ENCODE measurements at places on chromosomes 16 and 17.

GRCh38 chr17:42185621-42185930 is 324 bp upstream of the HCRT start:
- DNase-seq, result no peak

DNA sequence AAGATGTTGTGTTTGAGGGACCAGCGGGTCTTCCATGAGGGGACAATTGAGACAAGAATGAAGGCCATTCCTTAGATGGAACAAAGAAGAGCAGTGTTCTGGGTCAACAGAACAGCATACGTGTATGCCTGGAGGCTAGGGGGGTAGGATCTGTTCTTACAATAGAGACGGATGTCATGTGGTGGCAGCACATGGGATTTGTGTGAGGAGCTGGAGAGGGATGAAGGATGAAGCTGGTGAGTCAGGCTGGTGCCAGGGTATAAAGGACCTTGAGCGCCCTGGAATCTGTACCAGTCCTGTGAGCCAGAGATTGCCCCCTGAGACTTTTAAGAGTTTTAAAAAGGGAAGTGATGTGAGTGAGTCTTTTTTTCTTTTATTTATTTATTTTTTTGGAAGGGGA is 22.8 kb upstream of the WFDC1 start:
- DNase-seq, result no peak

- DNase-seq, result no peak
Measured at GRCh38 chr17:68513932-68514331, 1.7 kb downstream of the PRKAR1A start.

GRCh38 chr16:51055434-51055833 is 95.6 kb downstream of the SALL1 start:
- no peak for DNase-seq

- DNase-seq, result no peak
Measured at GRCh38 chr17:64447526-64447925, 1.4 kb upstream of the MILR1 start.

DNA sequence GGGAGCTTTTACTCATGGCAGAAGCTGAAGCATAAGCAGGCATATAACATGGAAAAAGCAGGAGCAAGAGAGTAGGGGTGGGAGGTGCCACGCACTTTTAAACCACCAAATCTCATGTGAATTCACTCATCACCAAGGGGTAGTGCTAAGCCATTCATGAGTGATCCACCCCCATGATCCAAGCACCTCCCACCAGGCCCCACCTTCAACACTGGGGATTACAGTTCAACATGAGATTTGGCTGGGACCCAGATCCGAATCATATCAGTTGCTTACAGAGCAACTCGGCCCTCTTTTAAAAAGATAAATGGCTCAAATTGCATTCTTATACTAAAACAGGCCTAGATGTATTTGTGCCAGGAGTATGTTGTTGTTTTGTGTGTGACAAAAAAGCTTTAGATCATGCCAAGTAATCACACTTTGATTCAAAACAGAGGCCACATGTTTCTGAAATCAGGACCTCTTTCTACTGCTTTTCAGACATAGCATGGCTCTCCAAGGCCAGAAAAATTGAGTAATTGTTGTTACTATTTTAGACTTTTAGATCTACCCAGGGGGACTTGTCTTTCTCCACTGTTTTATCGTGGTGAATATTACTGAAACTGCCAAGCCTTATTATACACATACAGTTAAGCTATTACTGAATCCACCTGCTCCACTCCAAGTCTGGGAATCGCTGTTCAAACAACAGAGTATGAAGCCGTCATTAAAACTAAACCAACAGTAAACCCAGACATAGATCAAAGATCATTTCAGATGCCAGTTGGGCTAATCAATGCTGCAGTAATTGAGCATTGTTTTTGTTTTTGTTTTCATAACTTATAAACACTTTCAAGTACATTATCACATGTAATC is 163.3 kb downstream of the KCNJ2 start:
- DNase-seq, result no peak

- no peak for DNase-seq
Measured at GRCh38 chr17:73151916-73152632, 12.7 kb upstream of the SSTR2 start.

DNA sequence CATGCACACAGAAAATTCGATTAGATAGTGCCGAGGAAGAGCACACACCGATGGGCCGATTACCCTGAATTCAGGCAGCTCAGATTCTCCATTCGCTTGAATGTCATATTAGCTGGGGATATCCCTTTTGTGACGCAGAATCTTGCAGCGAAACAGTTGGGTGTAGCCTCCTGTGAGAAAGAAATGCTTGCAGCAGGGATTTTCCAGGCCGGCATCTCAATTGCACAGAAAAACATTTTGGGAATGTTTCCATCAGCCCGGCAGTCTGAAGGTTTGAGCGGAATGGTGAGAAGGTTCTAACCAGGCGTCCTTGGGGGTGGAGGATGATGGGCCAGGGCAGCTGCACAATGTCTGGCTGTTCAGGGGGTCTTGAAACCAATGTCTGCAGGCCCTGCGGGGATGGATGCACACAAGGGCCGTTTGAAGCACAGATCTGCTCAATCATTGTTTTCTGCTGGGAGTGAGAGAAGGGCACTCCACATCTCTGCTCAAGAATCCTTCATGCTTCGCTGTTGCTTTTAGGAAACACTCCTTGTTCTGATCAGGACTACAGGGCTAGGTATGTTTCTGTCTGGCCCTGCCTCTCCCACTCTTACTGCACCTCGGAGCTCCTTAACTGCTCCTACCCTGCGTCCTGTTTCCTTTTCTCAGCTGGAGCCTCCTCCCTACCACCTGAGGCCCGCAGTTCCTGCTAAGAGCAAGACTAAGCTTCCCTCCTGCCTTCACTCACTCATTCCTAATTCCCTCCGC is 94.6 kb downstream of the CMIP start:
- no peak for DNase-seq

- DNase-seq, result no peak
Measured at GRCh38 chr16:50523710-50524109, 24.5 kb upstream of the NKD1 start.

DNA sequence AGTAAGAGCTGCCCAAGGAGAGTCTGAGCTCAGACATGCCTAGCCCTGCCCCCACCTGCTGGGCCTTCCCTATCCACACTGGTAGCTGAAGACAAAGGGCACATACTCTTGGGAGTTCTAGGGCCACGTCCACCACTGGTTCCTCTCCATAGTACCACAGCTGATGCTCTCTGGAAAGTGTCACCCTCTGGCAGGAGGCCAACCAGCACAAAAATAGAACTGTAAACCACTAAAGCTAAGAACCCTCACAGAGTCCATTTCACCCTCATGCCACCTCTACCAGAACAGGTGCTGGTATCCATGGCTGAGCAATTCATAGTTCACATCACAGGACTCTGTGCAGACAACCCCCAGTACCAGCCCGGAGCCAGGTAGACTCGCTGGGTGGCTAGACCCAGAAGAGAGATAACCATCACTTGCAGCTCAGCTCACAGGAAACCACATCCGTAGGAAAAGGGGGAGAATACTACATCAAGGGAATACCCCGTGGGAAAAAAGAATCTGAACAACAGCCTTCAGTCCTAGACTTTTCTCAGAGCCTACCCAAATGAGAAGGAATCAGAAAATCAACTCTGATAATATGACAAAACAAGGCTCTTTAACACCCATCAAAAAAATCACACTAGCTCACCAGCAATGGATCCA is 115.3 kb downstream of the CEP112 start:
- DNase-seq, result no peak

GRCh38 chr17:4307179-4307930 is 43.6 kb upstream of the ANKFY1 start:
- DNase-seq, result no peak

GRCh38 chr17:79732804-79733691 is 2.3 kb downstream of the ENPP7 start:
- DNase-seq, result no peak

GRCh38 chr16:88484505-88485365 is 31.7 kb downstream of the ZFPM1 start:
- no peak for DNase-seq

DNA sequence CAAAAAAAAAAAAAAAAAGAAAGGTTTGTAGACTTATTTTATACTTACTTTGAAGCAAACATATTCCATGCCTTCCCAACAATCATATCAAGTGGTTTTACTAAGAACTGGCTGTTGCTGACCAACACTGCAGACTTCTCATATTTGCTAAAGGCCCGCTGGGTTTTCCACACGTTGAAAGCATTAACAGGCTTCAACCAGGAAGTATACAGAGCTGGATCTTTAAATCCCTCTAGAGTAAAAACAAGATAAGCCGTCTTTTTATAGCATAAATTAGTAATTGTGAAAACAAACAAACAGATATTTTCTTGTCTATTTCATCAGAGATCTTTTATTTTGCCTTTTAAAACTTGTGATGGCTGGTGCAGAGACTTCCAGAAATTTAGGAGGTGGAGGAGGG is 29.1 kb downstream of the TUBD1 start:
- no peak for DNase-seq

DNA sequence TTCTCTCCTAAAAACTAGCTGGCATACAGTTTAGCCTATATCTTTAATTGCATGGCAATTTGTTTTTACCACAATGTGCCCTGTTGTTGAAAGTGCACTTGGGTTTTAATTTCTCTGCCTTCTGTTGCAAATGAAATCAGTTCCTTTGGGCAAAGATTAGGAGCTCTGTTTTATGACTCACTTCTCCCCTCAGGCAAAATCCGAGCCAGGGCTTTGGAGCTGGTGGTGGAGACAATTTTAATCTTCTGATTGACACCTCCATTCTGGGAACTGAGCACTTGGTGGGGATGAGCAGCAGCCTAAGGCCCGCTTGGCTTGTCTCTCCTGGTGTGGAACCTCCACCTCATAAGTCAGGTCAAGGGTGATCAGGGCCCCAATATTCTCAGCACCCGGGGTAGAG is 13.3 kb upstream of the MYH8 start:
- DNase-seq, result no peak

GRCh38 chr16:28180655-28181460 is 30.9 kb downstream of the XPO6 start:
- DNase-seq, result no peak

GRCh38 chr17:4333041-4333440 is 33.4 kb downstream of the UBE2G1 start:
- DNase-seq, result no peak

DNA sequence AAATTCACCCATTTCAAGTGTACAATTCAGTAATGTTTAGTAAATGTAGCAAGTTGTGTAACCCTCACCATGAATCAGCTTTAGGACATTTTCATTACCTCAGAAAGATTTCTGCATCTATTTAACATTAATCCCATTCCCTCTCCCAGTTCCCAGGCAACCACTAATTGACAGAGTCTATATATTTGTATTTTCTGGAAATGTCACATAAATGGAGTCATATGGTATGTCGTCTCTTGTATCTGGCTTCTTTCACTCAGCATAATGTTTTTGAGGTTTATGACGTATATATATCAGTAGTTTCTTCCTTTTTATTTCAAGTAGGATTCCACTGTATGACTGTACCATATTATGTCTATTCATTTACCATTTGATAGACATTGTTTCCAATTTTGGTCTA is 199.8 kb downstream of the CYB561 start:
- DNase-seq, result no peak

- no peak for DNase-seq
Measured at GRCh38 chr16:81810894-81811538, 31.9 kb downstream of the PLCG2 start.

GRCh38 chr16:6335072-6335471 is 997.6 kb upstream of the RBFOX1 start:
- no peak for DNase-seq

DNA sequence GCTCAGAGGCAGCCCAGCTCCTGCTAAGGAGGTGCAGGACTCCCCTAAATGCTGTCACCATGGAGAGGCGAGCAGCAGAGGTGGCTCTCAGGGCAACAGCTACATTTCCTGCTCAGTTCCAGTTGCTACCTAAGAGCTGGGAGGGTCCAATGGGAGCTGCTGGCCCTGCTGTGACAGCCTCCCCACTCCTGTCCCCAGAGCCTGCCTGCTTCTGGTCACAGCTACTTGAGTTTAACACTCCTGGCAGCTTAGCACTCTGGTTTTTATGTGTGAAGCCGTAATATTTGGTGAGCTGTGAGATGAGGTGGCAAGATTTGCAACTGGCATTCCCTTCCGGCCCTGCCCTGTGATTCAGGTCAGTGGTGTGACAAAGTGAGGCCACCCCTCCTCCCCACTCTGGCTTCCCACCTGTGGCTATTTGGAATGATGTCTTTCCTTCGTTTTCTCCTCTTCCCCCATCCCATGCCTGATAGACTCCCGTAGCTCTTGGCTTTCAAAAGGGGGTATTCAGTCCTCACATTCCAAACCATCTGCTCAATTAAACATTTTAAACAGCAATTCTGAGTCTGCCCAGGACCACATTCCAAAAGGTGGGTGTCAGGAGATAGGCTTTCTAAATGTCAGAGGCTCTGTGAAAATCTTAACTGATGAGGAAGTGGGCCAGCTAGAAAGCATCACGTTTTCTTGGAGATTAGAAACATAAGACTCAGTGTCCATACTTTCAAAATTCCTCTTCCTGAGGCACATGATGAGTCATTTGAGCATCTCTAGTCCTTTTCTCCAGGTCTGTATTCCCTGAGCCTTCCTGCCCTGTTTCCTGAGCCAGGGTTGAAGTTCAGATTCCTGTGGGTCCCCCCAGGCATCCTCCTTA is 42.6 kb upstream of the SKAP1 start:
- DNase-seq, result no peak

- DNase-seq, result no peak
Measured at GRCh38 chr16:78444-79150, 572 bp downstream of the MPG start.

GRCh38 chr16:74743668-74744299 is 30.8 kb downstream of the FA2H start:
- no peak for DNase-seq

DNA sequence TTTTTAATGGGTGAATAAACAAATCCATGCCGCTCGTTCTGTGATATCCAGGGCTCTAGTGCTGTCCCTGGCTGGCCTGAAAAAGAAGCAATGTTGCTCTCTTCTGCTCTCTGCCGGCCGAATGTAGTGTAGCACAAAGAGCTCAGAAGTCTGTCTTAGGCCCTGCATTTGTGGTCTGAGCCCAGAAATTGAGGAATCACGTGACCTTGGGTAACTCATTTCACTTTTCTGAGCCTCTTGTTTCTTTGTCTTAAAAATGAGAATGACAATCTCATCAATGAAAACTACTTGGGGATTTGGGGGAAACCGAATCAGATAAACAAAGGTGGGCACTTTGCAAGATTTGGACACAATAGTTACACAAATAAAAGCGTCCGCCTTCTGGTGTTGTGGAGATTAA is 381.6 kb upstream of the ASIC2 start:
- DNase-seq, result no peak

DNA sequence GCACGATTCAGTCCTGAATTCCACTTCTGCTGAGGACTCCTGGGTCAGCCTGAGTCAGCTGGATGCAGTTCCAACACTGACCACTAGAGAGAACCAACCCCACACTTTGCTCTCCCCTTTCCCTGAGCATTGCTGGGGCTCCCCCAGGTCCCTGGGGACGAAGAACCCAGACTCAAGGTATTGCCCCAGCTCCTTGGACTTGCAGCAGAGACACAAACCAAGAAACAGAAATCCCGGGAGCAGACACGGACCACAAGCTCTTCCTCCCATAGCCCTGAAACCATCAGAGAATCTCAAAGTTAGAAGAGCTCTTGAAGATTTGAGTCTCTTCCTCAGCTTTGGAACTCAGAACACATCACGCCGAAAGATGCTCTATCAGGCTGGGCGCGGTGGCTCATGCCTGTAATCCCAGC is 678 bp upstream of the GH1 start:
- peak; percentile 30 for DNase-seq

- no peak for DNase-seq
Measured at GRCh38 chr16:28139530-28139929, 72.2 kb downstream of the XPO6 start.

Measured in activated naive CD4-positive, alpha-beta T cell (primary cell).